ENCODE measurements at places on chromosomes 7 and 10.

- peak; percentile 82 for DNase-seq
Measured at GRCh38 chr7:135620980-135621850, 41.1 kb upstream of the STMP1 start.

DNA sequence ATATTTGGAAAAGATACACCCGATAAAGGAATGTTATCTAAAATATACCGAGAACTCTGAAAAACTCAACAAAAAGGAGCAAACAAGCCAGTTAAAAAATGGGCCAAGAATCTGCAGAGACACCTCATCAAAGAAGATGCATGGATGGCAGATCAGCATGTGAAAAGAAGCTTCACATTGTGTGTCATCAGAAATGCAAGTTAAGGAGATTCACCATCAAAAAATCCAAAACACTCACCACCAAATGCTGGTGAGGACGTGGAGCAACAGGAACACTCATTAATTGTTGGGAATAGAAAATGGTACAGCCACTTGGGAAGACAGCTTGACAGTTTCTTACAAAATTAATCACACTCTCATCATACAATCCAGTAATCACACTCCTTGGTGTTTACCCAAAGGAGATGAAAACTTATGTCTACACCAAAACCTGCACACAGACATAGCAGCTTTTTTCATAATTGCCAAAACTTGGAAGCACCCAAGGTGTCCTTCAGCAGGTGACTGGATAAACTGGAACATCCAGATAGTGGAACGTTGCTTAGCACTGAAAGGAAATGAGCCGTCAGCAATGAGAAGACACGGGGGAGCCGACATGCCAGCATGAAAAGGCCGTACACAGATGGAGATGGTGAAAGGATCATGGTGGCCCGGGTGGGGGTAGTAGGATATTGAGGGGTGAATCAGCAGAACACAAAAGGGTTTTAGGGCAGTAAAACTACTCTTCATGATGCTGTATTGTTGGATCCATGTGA is 27.9 kb upstream of the PWWP2B start:
- DNase-seq, result no peak

DNA sequence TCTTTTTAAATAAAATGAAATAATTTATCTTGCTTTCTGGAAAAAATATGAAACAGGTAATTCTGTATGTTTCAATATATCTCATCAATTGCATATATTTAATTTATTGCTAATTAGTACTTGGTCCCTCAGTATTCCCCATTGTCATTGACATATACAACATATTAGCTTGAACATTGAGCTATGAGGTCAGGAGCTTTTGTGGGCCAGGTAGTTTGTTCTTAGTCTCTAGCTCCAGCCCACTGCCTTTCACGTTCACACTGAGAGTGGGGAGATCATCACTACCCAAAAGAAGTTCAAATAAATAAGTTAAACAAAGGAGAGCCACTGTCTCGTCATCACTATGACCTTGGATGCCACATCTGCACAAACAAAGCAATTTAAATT is 54.7 kb upstream of the DKK1 start:
- no peak for DNase-seq

GRCh38 chr7:90461219-90461618 is 8.2 kb upstream of the PTTG1IP2 start:
- no peak for DNase-seq

DNA sequence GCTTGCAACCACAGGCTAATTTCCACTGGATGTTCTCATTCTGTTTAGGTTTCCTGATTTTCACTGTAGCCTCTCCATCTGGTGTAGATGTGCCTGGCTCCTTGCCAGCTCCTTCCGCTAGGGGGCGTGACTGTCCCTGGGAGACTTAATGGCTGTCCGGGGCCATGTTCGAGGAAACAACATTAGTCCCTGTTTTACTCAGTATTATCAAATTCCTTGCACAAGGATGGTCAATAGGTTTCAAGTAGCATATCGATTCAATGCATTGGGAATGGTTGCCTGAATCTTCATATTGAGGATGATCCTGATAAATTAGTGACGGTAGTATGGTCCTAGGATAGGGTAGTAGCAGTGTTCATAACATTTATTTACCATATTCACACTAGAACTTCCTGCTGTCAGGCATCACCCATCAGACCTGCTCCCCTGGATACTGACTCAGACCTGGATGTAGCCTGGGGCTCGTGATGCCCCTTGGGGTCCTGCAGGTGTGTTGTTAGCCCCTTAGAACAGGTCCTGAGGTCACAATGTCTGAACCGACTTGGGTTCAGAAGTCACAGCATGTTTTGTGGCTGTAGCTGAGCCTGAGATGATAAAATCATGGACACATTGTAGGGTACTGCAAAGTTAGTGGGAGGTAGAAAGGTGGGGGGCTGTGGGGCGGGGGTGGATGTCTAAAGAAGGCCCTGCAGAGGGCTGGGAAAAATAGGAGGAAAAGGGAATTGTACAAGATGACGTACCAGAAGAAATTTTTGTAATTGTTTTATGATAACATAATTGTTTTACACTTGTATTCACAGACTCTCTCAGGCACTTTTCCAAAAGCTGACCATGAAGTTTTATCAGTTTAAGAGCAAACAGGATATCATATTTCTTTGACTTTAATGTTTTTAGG is 8.9 kb upstream of the EXOC6 start:
- peak; percentile 73 for DNase-seq

DNA sequence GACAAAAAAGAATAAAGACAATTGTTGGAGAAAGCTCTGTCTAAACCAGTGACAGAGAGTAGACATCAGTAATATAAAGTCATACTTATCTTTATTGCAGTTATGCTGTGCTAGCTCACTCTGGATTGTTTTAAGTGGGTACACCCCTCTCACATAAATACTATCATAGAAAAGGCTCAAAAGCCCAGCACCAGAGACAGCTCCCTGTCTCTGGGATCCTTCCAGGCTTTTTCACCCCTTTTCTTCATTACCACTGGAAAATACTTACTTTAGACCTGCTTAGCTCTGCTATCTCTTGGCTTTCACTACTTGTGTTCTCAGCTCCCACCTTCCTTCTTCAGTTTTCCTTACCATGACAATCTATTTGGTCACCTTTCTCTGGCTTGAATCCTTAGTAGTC is 259.1 kb upstream of the MINDY3 start:
- no peak for DNase-seq

GRCh38 chr10:52220947-52221346 is 93.1 kb upstream of the DKK1 start:
- no peak for DNase-seq

GRCh38 chr7:9200626-9201025 is 767.2 kb downstream of the NXPH1 start:
- no peak for DNase-seq

DNA sequence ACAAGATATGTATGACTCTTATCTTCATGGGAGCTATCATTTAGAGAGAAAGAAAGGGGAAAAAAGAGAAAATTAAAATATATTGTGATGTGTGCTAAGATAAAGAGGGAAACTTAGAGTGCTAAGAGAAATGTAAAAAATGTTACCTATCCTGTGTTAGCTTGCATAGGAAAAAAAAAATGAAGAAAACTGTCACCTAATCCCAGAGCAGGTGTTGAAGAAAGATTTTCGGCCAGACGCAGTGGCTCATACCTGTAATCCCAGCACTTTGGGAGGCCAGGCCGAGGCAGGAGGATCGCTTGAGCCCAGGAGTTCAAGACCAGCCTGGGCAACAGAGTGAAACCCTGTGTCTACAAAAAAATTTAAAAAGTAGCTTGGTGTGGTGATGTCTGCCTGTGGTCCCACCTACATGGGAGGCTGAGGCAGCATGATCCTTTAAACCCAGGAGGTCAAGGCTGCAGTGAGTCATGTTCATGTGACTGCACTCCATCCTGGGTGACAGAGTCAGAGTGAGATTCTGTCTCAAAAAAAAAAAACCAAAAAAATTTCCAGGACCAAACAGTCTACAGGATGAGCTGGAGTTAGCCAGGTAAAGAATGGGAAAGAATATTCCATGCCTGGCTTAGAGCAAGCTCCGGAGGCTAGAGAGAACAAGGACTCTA is 2.4 kb upstream of the MKLN1 start:
- DNase-seq, result no peak

- DNase-seq, result no peak
Measured at GRCh38 chr7:28224172-28224571, 43.6 kb upstream of the JAZF1 start.

- no peak for DNase-seq
Measured at GRCh38 chr7:151658778-151659177, 139.1 kb upstream of the RHEB start.

GRCh38 chr10:6012121-6012905 is 35.0 kb upstream of the IL15RA start:
- DNase-seq, result no peak

GRCh38 chr7:37570145-37570544 is 113.4 kb upstream of the GPR141 start:
- peak; percentile 73 for DNase-seq

DNA sequence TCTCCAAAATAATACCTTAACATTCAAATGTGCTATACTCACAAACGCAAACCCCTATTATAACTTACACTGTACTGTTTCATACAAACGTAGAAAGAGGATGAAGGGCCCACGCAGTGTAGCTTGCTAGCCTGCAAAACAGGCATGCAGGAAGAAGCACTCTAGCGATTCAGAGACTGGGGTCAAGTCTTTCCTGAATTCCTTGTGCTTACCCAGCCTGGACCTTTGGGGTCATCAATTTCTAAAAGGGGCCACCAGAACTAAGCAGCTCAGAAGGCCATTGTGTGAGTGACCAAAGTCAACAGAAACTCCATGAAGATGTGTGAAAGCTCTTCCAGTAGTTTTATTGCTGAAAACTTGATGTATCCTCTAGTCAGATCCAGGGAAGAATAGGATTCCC is 111.9 kb downstream of the SVIL start:
- no peak for DNase-seq

- DNase-seq, result no peak
Measured at GRCh38 chr10:131778385-131778784, 122.4 kb upstream of the PPP2R2D start.

DNA sequence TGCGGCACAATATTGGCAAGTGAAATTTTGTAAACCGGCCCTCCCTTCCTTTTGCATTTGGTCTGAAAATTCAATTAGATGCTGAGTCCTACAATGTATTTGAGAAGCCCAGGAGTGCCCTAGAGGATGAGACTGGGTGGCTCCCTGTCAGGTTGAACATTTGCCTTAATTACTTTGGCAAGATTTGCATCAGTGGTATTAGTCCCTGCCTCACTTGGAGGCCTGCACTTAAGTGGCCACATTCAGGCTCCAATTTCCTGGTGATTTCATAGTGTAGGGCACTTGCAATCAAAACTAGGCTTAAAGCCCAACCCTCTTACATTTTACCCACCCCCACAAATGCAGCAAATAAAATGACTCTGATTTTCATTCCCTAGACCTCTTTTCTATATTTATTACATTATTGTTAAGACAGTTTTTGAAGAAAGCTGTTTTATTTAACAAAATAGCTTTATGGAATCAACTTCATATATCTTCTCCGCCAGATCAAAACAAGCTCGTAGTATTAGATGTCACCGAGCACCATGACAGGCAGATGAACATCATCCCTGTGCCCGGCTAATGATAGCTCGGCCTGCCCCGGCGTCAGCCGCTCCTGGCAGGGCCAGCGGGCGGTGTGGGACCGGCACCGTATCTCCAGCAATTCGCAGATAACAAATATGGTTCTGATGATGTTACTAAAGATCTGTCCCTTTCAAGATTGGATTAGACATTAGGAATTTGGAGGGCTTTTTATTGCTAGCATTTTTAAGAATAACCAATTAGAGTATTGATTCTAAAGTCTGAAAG is 73.6 kb downstream of the EGFR start:
- DNase-seq, result no peak

DNA sequence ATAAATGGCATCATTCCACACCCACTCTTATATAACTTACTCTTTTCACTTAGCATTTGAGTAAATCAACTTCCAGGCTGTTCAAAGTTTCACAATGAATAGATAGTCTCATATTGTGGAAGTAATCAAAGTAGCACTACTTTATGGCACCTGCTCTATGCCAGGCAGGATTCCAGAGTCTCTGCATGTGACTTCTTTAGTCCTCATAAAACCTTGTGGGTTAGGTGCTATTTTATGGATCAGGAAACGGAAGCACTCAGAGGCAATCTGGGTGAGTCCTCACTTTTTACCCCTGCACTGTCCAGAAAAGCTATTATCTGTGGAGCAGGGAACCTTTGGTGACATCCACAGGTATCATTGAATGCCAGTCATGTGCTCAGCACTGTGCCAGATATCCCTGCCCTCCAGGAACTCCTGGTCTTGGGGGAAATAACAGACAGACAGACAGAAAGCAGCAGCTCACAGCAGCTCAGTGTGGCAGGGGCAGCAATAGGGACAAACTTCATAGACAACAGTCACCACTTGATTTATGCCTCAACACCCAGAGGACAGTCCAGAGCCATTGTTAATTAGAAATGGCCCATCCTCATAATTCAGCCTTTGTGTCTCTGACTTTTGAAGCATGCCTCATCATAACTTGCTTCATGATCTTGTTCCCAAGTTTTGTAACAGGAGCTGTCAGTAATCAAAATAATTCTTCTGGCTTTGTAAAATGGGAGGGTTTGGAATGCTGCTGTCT is 160.6 kb downstream of the SEC23IP start:
- DNase-seq, result no peak

DNA sequence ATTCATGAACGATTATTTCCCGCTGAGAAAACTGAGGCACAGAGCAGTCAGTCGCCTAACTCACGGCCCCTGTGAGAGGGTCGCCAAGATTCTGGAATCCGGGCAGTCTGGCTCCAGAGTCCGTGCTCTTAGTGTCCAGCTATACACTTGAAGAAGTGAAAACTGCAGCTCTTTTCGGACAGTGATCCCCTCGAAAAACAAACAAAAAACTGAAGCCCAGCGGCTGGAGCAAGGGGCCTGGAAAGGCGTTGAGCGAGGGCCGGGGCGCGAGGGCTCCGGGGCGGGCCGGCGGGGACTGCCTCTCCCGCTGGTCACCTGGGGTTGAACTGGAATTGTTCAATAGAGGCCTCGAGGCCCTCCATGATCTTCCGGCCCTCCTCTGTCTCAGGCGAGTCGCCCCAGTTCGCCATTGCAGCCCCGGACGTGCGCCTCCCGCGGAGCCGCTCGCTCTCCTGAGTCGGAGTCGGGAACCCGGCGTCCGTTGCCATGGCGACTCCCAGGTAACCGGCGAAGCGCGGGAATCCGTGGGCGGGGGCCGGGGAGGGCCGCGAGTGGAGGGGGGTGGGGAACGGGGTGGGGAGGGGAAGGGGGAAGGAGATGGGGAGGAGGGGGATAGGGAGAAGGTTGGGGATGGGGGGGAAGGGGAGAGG is 881 bp downstream of the C10orf67 start:
- peak; percentile 78 for DNase-seq

GRCh38 chr10:3588346-3588745 is 196.7 kb downstream of the KLF6 start:
- no peak for DNase-seq

DNA sequence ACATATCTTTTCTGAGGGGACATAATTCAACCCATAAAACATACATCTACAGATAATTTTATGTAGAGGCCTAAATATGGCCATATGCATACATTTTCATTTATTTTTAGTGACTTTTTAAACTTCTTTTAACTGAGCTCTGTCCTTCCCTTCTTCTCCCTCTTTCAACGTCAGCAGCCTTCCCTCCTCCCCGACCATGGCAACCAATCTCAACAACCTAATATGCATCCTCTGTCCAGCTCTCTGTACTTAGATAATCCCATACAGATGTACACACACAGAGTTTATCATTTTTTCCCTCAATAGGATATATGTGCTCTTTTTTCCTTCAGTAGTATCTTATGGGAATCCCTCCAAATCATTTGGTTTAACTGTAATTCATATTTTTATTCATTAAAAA is 94.3 kb downstream of the CCDC71L start:
- DNase-seq, result no peak

- DNase-seq, result no peak
Measured at GRCh38 chr7:26046150-26046549, 105.8 kb upstream of the NFE2L3 start.

Measured in testis (tissue), 5 donors.